Dermis microvascular lymphatic vessel endothelial cell (primary cell): ENCODE measurements at places on chromosomes 7 and 10. TPM values are rescaled to one million over a fixed set of nuclear protein-coding genes. Genes with fewer than 3 reads are reported as not detected.
A peak's percentile ranks its signal among the peaks of the same experiment; 100 is the strongest.

Gene PIP
- not detected in 2 replicates for total RNA-seq

Gene CTAGE4
- 0.13 TPM in 1 of 2 replicates, not detected in the other for total RNA-seq

Gene TRIL
- total RNA-seq, result 18.6 and 29.6 TPM in 2 replicates

Gene OR2A7
- under 0.01 TPM in 1 of 2 replicates, not detected in the other for total RNA-seq

Gene BLNK
- total RNA-seq, result not detected in 2 replicates

Gene OPN4
- not detected in 2 replicates for total RNA-seq

Gene CEP55
- total RNA-seq, result 11.6 and 37.1 TPM in 2 replicates

Gene COL1A2
- total RNA-seq, result 0.39 and 9.2 TPM in 2 replicates

Gene DOCK1
- total RNA-seq, result 69.3 and 84.5 TPM in 2 replicates

Gene SYT15
- 0.39 and 1.0 TPM in 2 replicates for total RNA-seq

Gene PLAC9
- 0.63 and 3.7 TPM in 2 replicates for total RNA-seq

Gene CHST3
- total RNA-seq, result 4.6 and 6.2 TPM in 2 replicates

Gene NKX6-2
- total RNA-seq, result not detected in 2 replicates

GRCh38 chr7:32093415-32094408 is 23.5 kb upstream of the PDE1C start:
- no peak for DNase-seq

DNA sequence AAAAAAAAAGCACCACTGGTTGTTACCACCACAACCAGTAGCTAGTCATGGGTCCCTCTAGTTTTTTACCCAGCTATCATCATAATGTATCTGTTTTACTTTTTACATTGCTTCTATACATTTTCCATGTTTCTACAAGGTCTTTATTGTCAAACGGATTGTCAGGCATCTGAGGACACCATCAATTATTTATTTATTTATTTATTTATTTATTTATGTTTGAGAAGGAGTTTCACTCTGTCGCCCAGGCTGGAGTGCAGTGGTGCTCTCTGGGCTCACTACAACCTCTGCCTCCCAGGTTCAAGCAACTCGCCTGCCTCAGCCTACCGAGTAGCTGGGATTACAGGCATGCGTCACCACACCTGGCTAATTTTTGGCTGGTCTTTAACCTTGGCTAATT is 29.0 kb upstream of the HNRNPH3 start:
- DNase-seq, result no peak

GRCh38 chr7:33727315-33727714 is 178.0 kb upstream of the BMPER start:
- DNase-seq, result no peak

- no peak for DNase-seq
Observed at GRCh38 chr10:95478935-95479334, 82.2 kb downstream of the SORBS1 start.

DNA sequence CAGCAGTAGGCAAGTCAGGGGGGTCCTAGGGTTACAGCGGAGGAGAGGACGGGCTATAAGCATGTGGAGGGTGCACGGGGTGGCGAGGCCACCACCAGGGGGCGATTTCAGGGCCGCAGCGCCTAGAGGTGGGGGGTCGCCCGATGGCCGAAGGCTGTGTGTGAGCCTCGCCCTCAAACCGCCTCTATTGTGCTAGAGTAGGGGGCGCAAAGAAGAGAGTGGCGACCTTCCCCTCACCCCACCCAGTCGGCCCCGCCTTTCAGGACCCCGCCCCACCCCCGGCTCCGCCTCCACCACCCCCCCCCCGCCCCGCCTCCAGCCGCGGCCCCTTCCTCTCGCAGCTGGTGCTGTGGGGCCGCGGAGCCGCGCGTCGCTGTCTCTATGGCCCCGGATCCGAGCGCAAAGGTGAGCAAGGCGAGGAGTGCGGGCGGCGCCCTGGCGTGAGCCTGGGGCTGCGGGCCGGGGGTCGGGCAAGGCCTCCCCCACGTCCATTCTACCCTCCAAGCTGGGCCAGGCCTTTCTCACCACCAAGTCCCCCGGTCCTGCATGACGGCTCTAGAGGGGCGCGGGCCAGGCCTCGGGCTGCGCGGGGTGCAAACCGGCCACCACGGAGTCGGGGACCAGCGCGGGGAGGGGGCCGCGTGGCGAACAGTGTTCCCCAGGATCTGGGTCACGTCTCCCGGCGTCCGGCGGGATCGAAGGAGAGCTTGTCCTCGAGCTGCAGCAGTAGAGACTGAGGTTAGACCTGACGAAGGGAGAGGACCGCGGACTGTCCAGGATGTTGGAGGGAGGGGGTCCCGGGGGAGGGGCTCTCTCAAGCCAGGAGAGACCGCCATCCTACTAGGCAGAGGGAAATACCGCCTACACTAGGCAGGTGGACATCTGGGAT is at the start of gene SEMA4G:
SEMA4G (plus strand) TSS at position 318 of the 889 bp plus-strand sequence. CDS start 3,409 bp downstream, outside the sequence.
- peak; percentile 46 for DNase-seq

GRCh38 chr10:22693371-22693784 is 21.0 kb downstream of the PIP4K2A start:
- DNase-seq, result no peak

GRCh38 chr7:90945104-90945787 is 319.0 kb upstream of the FZD1 start:
- no peak for DNase-seq

DNA sequence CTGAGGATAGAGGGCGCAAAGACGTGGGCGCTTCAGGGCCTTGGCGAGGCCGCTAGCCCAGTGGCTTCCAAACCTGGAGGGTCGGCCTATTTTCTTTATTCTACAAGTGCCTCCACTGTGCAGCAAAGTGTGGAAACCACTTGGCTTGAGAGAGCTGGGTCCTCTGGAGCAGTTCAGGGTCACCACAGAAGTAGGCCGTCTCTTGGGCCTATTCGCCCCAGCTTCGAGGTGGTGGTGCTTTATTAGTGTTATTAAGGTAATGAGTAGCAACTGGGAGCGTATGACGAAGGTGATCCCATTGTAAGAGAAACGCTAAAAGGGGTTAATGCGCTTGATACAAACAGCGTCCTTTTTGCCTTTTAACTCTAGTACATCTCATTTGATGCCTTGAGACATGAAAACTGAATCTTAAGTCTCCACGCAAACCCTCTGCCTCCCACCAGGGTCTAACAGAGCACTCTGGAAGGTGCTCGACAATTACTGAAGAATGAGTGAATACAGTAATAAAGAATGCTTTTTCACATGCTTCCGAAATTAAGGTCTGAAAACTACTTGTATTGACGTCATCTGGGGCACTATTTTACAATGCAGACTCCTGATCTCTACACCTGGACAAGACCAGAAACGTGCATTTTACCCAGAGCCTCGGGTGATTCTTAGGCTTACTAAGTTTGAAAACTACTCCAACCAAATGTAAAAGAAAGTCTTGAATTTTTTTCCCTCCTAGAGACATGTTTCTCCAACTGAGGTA is 647 bp upstream of the GSAP start:
- no peak for DNase-seq

DNA sequence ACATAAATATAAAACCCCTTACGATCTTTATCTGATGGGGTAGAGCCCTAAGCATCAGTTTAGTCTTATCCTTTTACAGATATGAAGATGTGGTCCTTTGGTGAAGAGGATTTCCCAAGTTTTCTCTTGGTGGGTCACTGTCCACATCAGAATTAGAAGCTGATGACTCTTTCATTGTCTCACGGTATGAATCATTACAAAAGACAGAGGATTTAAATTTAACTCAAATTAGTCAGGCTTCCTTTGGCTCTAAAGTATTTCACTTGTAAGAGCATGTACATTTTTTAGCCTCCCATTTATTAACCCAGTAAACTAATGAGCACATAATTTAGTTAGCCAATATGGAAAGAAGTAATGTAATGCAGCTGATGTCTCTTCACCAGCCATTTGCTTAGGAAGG is 49.9 kb upstream of the TMEM26 start:
- DNase-seq, result no peak

DNA sequence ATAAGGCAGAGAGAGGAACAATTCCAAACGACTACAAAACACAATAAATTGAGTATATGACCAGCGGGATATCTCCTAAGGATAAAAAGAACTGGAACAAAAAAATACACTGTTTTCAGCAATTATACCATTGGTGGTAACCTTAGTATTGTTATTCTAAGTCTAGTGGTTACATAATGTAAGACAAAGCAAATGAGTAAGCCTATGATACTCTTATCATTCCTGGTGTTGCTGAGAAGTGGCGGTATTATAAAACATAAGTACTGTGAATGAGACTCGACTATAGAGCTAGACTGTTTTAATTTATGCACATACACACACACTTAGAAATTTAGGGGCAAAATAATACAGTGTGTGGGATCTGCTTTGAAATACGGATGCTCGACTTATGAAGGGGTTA is 107.7 kb downstream of the NRBF2 start:
- DNase-seq, result no peak

DNA sequence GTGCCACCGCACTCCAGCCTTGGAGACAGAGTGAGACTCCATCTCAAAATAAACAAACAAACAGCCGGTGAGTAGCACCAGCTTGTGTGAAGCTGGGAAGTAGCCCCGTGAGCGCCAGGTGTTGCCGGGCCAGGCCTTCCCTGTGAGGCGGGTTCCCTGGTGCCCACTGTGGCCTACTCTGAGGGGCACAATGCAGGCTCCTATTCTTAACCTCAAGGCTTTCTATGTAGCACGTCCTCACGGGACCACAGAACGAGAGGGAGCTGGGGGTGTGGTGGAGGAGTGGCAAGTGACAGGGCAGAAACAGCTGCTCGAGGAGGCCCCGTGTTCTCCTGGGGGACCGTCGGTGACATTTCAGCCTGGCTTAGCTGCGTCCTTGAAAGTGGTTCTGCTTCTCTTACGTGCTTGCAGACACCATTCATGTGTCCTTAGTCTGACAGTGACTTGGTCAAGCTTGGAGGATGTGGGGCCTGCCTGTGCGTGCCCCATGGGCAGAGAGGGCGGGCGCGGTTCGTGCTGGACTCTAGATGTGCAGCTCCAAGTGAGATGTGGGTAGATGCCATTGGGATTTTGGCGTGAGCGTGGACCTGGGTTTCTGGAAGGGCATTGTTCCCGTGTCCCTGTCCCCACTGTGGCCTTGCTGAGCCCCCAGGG is 116.6 kb downstream of the NKX6-2 start:
- no peak for DNase-seq

GRCh38 chr7:20013536-20013935 is 203.6 kb downstream of the MACC1 start:
- DNase-seq, result no peak

GRCh38 chr10:96585736-96586418 is 935 bp downstream of the TM9SF3 start:
- peak; percentile 13 for DNase-seq

- DNase-seq, result no peak
Observed at GRCh38 chr7:158606129-158606528, 18.5 kb upstream of the PTPRN2 start.

- DNase-seq, result no peak
Observed at GRCh38 chr10:113592380-113592779, 39.5 kb downstream of the HABP2 start.

DNA sequence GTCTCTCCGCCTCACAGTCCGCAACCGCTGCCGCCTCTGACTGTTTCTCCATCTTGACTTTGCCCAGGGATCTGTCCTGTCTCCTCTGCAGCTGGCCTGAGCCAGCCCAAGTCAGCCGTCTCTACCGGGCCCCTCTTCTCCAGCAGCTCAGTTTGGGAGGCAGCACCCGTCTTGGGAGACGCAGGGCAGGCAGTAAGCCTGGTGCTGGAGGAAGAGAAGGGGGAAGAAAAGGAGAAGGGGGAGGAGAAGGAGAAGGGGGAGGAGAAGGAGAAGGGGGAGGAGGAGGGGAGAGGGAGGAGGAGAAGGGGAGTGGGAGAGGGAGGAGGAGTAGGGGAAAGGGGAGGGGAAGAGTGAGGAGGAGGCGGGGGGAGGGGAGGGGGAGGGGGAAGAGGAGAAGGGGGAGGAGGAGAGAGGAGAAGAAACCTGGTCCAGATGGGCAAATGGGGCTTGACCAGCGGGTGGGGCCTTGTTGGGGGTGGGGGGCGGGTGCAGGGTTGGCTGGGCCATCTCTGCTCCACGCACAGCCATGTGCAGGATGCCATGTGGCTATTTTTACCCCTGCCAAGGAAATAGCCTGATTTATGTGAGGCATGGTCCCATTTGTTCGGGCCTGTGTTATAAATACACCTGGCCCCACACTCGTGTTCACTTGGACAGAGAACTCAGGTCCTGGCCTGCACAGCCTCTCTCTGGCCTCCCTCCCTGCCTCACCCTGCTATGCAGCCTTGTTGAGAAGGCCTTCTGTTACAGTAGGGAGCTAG is 35.9 kb upstream of the FZD9 start:
- no peak for DNase-seq

GRCh38 chr10:27369880-27370279 is 129.3 kb upstream of the ACBD5 start:
- DNase-seq, result no peak

DNA sequence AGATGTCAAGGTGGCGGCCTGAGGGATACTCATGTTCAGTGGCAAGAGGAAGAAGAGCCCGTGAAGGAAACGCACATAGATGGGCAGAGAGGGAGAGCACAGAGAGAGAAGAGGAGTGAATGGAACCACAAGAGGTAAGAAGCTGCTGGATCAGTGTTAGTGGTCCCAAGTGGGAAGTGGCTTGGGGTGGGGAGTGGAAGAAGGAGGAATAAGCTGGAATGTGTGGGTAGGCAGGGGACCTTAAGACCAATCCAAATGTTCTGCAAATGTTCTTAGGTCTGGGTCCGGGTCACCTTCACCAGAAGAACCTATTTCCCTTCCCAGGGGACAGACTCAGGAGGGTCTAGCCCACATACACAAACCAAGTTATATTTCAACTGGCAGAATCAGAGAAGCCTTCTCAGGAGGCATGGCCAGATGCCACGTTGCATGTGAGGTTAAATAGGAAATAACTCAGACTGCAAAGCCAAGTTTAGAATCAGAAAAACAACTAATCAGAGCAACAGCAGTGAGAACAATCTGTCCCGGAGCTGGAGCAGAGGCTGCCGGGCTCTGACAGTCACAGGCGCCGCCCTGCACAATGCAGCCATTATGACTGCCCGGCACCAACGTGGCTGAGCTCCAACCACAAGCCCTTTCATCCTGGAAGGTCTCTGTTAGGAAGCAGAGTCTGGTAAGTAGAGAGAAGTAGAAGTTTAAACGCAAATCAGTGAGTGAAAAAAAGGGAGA is 78.6 kb upstream of the ARMC3 start:
- DNase-seq, result peak; percentile 86

DNA sequence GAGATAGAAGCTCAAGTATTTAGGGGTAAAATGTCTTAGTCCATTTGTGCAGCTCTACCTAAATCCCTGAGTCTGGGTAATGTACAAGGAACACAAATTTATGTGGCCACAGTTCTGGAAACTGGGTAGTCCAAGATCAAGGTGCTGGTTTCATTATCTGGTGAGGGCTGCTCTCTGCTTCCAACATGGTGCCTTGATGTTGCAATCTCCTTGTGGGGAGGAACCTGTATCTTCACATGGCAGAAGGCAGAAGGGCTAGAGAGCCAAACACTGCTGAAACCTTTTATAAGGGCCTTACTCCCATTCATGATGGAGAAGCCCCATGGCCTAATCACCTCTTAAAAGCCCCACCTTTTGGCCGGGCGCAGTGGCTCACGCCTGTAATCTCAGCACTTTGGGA is 8.7 kb upstream of the BAZ1B start:
- DNase-seq, result no peak
